ENCODE measurements at places on chromosomes 12 and 14. TPM values are rescaled to one million over a fixed set of nuclear protein-coding genes. Genes with fewer than 3 reads are reported as not detected.

GRCh38 chr12:69007855-69008351 is 74.9 kb upstream of the CPM start:
- H3K4me3 ChIP-seq: no peak overlapping the region
- peaks cover 3% of the 10 kb centered on the region for H3K4me1 ChIP-seq
- no peak overlapping the region for H3K27ac ChIP-seq
- DNase-seq: no peak

GRCh38 chr12:52354200-52354599 is 13.1 kb downstream of the KRT85 start:
- H3K27ac ChIP-seq: no peak overlapping the region
- no peaks in the 10 kb centered on the region for H3K27me3 ChIP-seq
- H3K36me3 ChIP-seq: no peaks in the 10 kb centered on the region
- no peak for DNase-seq

JAG2 gene
- total RNA-seq: 35.5 TPM

UBE3B gene
- total RNA-seq: 19.1 TPM

DNA sequence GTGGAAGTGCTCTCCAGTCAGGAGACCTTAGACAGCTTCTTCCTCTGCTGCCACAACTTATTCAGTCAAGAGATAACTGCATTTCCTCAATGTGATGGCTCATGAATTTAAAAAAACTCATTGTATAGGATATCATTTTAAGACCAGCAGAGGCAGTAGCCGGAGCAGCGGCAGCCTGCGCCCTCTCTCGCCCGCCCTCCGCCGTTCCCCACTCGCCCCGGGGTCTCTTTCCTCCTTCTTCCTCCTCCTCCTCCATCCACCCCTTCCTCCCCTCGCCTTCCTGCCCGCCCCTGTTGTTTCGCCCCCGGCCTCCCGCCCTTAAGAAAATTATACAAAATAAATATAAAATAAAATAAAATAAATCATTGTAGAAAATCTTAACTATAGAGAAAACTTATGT is 687.6 kb downstream of the FLRT2 start:
- no peaks in the 10 kb centered on the region for H3K27me3 ChIP-seq
- H3K36me3 ChIP-seq: no peaks in the 10 kb centered on the region
- H3K4me3 ChIP-seq: no peak overlapping the region
- DNase-seq: no peak

YAF2 gene
- total RNA-seq: 14.2 TPM

- no peak overlapping the region for H3K4me3 ChIP-seq
- no peak for DNase-seq
- H3K4me1 ChIP-seq: no peaks in the 10 kb centered on the region
- H3K27me3 ChIP-seq: no peaks in the 10 kb centered on the region
Measured at GRCh38 chr14:100577986-100578431, 9.2 kb downstream of the BEGAIN start.

CLEC6A gene
- total RNA-seq: not detected

THAP2 gene
- total RNA-seq: 2.6 TPM

DNA sequence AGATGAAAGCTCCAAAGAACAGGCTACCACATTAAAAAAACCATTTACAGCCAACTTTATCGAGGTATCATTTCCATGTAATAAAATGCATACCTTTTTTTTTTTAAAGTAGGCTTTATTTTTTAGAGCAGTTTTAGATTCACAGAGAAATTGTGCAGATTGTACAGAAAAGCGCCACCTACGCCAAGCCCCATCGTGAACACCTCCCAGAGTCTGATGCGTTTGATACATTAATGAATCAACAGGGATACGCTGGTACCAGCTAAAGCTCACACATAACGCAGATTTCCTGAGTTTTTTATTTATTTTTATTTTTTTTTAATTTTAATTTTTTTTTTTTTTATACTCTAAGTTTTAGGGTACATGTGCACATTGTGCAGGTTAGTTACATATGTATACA is 129.9 kb downstream of the KIF26A start:
- H3K27me3 ChIP-seq: no peaks in the 10 kb centered on the region
- no peak overlapping the region for H3K4me3 ChIP-seq
- DNase-seq: no peak

GRCh38 chr14:95564060-95564459 is 29.2 kb downstream of the GLRX5 start:
- H3K4me1 ChIP-seq: no peaks in the 10 kb centered on the region
- H3K4me3 ChIP-seq: no peak overlapping the region
- DNase-seq: no peak
- no peak overlapping the region for H3K27ac ChIP-seq
